Thoracic aorta (tissue), 2 donors: ENCODE measurements at places on chromosomes 7 and 10.

DNA sequence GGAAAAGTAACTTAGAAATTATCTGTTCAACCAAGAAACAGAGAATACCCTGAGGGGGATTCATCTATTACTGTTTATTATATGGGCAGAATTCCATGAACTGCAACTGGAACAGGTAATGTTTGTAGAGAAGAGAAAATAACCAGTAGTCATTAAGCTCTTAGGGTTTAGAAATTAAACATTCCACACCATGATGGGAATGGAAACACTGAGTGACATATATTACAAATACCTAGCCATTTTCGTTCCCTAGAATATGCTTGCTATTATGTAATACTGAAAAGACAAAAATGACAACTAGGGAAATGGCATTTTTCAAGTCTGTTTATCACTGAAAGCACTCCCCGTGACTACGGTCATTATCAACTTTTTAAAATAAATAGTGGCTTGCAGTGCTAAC, 1007.4 kb downstream of the GATA3 start:
- no peak for DNase-seq

DNA sequence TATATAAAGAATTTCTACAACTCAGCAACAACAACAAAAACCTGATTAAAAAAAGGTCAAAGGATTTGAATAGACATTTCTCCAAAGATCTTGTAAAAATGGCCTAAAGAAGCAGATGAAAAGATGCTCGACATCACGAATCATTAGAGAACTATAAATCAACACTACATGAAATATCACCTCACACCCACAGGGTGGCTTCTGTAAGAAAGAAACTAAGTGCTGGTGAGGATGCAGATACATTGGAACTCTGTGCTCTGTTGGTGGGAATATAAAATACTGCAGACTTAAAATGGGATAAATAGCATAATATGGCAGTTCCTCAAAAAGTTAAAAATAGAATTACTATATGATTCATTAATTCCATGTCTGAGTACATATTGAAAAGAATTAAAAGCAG, 38.3 kb upstream of the CDCA7L start:
- no peak for DNase-seq

- DNase-seq, result no peak
These were observed 76.5 kb upstream of the PPP1R3C start for GRCh38 chr10:91709394-91709798.

- no peak for DNase-seq
These were observed 43.4 kb downstream of the RGS10 start for GRCh38 chr10:119498889-119499676.

- DNase-seq, result no peak
These were observed 364.1 kb downstream of the TNS3 start for GRCh38 chr7:47217570-47218360.

- no peak for DNase-seq
These were observed 194.2 kb upstream of the SVIL start for GRCh38 chr10:29828956-29829355.

- no peak for DNase-seq
These were observed 239.1 kb upstream of the AUTS2 start for GRCh38 chr7:69359003-69359700.

DNA sequence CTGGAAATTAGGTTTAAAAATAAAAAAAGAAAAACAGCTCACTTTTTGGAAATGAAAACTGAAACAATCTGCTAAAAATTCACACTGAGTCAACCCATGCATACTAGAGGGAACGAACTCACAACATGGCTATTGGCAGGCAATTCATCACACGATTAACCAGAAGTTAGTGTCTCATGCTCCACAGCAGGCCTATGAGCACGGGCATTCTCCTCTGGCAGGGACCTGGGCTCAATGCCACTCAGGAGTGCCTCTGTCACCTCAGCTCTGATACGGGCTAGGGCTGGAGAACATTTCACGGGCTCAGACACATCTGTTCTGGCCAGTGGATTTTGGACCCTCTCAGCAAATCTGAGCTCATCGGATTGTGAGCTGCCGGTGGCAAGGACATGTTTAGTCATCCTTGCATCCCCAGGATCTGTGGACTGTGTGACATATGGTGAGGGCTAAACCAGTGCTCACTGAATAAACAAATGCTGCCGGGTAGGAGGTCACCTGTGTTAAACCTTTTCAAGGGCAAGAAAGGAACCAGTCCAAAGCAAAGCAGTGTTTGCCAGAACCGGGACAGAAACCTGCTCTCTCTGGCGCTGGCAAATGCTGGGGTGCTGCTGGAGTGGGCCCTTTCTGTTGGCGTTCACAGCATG, 40.1 kb downstream of the POLR3A start:
- DNase-seq, result peak; percentile 57

DNA sequence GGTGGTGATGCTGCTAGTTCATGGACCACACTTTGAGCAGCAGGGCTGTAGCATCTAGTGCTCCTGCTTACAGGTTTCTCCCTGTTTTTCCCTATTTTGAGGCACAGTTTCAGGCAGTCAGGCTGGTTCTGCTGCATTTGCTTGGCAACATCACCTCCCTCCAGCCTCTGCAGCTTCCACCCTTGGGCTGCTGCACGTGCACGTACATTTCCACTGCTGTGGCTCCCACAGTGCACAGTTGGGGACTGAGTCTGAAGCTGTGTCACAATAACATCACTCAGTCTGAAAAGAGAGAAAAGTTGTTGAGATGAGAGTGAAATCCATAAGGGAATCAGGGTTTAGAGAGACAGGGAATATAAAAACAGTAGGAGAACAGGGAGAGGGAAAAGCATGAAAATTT, 230.7 kb upstream of the FZD1 start:
- no peak for DNase-seq

GRCh38 chr10:93816123-93816747, 58.5 kb downstream of the LGI1 start:
- DNase-seq, result no peak

GRCh38 chr10:43109671-43110249, 28.5 kb upstream of the CSGALNACT2 start:
- DNase-seq, result no peak

DNA sequence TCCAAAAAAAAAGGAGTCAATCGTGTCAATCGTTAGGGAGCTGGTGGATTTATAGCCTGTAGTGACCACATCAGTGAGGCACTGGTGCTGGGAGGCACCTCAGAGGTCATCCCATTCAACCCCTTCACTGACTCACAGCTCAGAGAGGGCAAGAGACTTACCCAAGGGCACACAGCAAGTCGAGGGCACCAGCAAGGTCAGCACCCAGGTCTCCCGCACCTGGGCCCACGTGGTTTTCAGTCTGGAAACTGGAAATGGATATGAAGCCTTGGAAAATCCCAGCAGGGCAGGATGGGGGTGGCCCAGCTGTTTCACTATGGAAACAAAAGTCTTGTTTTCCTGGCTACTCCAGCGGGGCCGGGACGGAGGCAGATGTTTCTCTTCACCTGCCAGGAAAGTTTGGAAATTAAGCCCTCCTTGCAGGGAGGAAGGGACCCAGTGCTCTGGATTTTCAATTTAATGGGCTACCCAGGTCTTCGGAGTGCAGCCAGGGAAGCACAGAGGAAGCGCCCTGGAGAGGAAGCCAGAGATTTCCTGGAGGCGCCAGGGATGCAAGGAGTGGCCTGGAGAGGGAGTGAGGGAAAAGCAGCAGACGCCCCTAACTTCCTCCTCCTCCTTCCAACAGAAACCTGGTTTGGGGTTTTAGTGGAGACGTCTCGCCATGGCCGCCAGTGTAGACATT, 157.2 kb upstream of the TNRC18 start:
- DNase-seq, result no peak

- DNase-seq, result no peak
These were observed 237.5 kb upstream of the KLF6 start for GRCh38 chr10:4022473-4022872.

DNA sequence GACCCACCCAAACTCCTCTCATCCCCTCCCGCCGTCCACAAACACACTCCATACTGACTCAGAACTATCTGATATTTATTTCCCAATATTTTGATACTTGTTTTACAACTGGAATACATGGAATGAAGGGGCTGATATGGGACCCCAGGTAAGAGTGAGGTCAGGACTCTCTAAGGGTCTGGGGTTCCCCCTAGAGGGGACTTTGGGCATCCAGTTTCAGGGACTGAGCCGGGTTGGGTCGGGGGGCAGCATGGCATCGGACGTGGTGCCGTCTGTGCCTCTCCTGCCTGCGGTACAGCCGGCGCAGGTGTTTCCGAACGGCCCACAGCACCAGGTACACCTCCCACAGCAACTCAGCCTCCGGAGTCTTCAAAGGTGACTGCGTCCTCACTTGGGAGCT, 7.5 kb downstream of the SPACDR start:
- DNase-seq, result no peak

DNA sequence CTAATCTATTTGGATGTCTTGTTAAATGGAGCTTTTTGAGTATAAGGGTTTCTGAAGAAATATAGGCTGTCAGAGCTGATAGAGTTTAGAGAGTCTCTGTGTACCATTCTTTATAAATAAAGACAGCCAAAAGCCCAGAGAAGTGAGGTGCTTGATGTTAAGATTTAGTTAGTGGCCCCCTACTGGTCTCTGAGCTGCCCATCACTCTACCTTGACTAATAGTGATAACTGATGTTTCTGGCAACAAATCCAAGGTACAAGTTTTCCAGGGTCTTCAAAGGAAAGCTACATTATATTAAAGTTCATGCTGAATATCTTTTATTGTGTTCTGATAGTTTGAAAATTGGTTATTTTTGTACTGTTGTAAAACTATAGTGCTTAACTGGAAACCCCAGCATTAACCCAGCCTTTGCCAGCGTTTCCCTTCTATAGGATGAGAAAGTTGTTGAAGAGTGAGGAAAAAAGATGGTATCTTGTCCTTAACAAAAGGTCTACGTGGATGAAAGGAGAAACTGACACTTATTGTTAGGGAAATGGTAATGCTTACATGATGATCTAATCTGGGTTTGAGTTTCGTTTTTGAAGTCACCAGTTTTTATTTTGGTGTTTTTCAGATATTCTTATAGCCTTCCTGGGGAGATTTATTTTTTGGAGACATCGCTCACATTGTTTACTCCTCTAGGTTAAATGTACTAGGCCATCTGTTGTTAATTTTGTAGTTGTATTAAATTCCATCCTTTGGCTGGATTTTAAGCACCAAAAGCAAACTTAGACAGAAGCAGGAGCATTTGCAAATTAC, 79.0 kb downstream of the AUTS2 start:
- no peak for DNase-seq
